ENCODE measurements at places on chromosomes 2 and 18. TPM values are rescaled to one million over a fixed set of nuclear protein-coding genes. Genes with fewer than 3 reads are reported as not detected.

DNA sequence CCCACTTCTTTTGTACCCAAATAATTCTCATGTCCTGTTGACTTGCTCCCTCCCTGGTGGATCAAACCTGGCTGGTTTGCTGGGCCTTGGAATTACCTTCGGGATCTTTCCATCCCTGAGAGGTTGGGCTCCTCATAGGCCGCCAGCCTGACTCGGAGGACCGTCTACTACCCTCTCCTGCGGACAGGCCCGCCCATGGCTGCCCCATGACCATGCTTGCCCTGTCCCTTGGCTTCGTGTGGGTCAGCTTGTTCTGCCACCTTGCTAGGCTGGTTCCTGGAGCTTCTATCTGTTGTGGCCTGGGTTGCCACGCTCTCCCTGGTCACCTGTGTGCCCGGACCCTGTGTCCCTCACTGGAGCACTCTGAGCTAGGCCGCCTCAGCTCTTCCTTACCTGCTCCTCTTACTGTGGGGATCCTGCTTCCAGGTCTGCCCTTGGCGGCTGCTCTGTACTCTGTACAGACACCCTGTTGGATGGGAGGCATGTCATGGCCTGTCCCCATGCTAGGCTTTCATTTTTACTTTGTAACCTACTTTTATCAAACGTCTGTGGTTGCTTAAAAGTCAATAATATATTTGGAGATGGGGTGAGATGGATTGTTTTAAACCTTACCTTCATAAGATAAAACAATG lies 29.7 kb upstream of the FHL2 start:
- DNase-seq = no peak

- no peak for DNase-seq
These were observed 183.0 kb downstream of the MREG start for GRCh38 chr2:215830304-215830703.

GRCh38 chr2:121480826-121481225 lies 49.9 kb upstream of the RNU4ATAC start:
- DNase-seq = no peak

- no peak for DNase-seq
These were observed 66.1 kb downstream of the BAZ2B start for GRCh38 chr2:159550231-159550630.

GRCh38 chr2:222707102-222707688 lies 35.7 kb downstream of the MOGAT1 start:
- DNase-seq = no peak

The CRIM1 gene
- total RNA-seq = 19.3 TPM

The GREB1 gene
- total RNA-seq = 0.85 TPM

GRCh38 chr2:30611583-30611982 lies 164.5 kb downstream of the LCLAT1 start:
- no peak for DNase-seq

DNA sequence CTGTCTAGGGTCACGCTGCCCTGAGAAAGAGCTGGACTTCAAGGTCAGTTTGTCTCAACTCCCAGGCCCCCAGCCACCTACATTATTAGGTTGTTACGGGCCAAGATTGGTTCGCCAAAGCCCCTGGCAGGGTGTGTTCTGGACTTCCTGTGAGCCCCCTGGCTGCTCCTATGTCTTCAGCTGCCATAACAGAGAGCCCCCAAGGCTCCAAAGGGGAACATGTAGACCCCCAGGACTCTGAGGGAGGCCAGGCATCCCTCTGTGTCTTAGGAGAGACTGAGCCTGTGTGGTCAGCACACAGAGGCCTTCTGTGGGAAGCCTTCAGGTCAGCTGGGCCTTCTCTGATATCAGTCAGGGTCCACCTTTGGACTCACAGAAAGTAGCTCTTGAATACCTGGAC lies 58.3 kb downstream of the INHBB start:
- no peak for DNase-seq

The PRSS56 gene
- total RNA-seq = not detected

- DNase-seq = no peak
These were observed 12.1 kb upstream of the SRSF7 start for GRCh38 chr2:38763228-38763627.

The DES gene
- total RNA-seq = not detected
